ENCODE measurements at places on chromosomes 11 and 22.

GRCh38 chr11:130827451-130828377 is 88.6 kb downstream of the SNX19 start:
- peak; percentile 40 for DNase-seq

GRCh38 chr11:28951191-28951590 is 843.0 kb downstream of the METTL15 start:
- no peak for DNase-seq

DNA sequence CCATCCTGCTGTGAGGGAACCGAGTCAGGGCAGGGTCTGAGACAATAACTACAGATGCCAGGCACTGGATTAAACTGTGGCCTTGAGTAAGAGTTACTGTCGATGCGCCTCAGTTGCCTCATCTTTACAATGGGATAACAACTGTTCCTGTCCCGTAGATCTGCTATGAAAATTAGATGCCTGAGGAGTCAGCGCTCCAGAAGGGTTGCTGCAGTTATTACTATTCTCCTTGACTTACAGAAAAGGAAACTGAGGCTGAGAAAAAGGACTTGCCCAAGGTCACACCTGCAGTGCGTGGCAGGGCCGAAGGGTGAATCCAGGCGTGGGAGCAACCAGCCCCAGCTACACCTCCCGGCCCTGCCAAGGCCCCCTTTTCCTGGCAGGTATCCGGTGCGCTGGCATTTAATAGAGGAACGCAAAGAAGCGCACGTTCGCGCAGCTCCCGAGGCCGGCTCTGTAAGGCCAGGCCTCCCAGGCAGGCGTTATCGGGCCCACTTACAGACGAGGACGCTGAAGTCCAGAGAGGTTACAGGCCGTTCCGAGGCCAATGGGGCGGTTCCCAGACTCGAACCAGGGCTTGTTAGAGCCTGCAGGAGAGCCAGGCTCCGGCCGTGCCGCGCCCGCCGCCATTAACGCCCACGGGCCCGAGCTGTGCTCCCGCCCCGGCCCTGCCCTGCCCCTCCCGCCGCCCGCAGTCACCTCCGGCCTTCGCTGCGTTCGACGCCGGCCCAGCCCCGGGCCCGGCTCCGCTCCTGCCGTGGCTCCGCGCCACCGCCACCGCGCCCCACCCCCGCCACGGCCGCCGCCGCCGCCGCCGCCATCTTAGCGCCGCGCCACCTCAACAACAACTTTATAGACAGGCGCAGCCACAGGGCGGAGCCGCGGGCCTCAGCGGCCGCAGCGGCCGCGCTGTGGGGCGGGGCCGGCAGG is at the start of gene C11orf68:
TSS of gene C11orf68 (minus strand) at position 852 of the 930 bp plus-strand sequence. CDS start at position 821, 31 bp downstream.
- DNase-seq = no peak

DNA sequence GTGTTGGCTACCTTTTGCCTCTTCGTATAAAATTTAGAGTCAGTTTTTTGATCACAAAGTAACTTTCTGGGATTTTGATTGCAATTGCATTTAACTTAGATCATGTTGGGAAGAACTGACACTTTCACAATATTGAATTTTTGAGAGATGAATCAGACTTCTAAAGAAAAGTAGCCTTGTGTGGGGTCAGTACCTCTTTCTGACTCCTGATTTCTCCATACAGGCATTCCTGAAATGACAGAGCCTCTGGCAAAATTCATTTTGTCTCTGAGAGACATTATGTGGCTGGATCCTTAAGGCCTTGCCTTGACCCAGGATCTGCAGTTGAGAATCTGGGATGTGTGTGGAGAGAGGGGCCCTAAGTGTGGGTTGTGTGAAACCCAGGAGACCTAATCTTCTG is 37.8 kb downstream of the PPFIBP2 start:
- no peak for DNase-seq

GRCh38 chr11:111976767-111977145 is 39.6 kb downstream of the DIXDC1 start:
- no peak for DNase-seq

DNA sequence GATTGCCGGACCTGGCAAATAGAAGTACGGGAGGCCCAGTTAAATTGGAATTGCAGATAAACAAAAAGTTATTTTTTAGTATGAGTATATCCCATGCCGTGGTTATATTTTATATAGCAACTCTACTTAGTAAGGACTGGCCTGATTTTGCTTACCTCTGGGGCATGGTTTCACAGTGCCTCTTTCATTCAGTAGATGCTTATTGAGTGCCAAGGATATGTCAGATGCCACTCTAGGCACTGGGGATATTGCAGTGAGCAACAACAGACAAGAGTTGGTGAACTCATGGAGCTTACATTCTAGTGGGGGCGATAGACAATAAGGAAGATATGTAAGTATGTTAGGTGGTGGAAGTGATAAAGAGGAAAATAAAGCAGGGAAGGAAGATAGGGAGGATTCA is 112.2 kb downstream of the TEAD1 start:
- no peak for DNase-seq

GRCh38 chr11:128476049-128476448 is 111.3 kb downstream of the ETS1 start:
- no peak for DNase-seq

- peak; percentile 79 for DNase-seq
Observed at GRCh38 chr22:37330200-37331033, 48.1 kb downstream of the CYTH4 start.

DNA sequence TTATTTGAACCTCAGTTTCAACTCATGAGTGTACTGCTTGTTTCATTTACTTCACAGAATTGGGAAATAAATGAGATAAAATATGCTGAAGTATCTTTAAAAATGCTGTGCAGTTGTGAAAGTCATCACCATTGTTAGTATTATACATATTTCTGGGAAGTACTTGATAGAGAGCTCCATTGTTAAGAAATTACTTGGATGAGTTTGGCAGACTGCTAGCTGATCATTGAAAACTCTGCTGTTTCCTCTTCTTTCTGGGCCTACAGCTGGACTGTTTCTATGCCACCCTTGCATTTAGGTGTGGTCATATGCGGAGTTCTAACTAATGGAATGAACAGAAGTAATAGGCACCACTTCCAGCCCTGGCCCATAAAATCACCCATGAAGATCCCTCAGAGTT is 10.0 kb downstream of the SIK2 start:
- DNase-seq = no peak

- no peak for DNase-seq
Observed at GRCh38 chr11:45147891-45148675, 1.6 kb downstream of the PRDM11 start.

GRCh38 chr22:39469326-39469680 is 12.5 kb downstream of the MGAT3 start:
- no peak for DNase-seq

- DNase-seq = no peak
Observed at GRCh38 chr11:39725081-39725480, 1734.4 kb downstream of the LRRC4C start.

GRCh38 chr11:58286249-58286648 is 18.2 kb upstream of the OR10W1 start:
- peak; percentile 15 for DNase-seq

DNA sequence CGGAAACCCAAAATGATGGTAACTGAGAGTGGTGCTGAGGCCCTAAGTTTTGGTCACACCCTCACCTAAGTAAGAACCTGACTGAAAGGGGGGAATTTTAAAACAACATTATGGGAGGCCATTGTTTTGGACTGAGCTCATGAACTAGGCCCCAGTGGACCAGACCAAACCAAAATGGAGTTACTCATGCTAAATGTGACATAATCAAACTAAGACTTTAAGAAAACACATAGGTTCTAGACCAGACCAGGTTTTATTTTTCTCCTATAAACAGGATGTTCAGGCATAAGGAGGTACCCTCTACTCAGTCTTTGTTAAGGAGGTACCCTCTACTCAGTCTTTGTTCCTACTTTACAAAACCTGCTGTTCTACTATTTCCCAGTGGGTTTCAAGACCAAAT is 7.4 kb upstream of the EI24 start:
- no peak for DNase-seq

GRCh38 chr11:12678991-12679390 is 4.8 kb downstream of the TEAD1 start:
- no peak for DNase-seq

GRCh38 chr11:66279092-66279734 is 1.2 kb downstream of the CNIH2 start:
- no peak for DNase-seq

GRCh38 chr11:17931595-17931994 is 81.3 kb downstream of the SERGEF start:
- no peak for DNase-seq

DNA sequence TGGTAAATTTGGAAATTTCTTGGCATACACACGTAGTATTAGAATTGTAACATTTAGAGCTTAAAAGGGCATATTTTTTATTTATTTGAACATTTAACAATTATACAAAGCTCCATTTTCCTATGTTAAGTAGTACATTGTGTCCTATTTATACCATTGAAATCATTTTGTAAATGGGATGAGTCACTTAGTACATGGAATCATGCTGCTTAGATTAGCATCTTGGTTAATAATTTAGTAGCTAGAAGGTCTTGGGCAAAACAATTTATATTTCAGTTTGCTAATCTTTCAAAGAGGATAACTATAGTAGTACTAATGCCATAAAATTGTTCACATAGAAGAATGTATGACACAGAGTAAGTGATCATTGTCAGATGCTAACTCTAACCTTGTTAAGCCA is 450.1 kb upstream of the LUZP2 start:
- no peak for DNase-seq

DNA sequence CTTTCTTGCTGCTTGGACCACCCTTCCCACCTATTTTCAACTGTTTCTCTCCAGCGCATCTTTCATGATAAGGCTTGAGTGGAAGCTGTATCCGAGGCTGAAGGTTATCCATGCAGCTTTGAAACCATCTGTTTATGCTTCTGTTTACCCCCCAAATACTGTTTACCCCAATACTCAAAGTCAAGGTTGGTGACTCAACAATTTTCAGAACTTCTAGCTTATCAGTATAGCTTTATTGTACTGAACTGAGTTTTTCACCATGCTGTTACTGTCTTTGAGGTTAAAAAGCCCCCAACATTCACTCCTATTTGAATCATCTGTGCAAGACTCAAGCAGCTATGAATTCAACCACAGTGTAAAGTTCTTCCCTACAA is 1.1 kb upstream of the CABIN1 start:
- no peak for DNase-seq

GRCh38 chr11:58301576-58301975 is 33.5 kb upstream of the OR10W1 start:
- no peak for DNase-seq

DNA sequence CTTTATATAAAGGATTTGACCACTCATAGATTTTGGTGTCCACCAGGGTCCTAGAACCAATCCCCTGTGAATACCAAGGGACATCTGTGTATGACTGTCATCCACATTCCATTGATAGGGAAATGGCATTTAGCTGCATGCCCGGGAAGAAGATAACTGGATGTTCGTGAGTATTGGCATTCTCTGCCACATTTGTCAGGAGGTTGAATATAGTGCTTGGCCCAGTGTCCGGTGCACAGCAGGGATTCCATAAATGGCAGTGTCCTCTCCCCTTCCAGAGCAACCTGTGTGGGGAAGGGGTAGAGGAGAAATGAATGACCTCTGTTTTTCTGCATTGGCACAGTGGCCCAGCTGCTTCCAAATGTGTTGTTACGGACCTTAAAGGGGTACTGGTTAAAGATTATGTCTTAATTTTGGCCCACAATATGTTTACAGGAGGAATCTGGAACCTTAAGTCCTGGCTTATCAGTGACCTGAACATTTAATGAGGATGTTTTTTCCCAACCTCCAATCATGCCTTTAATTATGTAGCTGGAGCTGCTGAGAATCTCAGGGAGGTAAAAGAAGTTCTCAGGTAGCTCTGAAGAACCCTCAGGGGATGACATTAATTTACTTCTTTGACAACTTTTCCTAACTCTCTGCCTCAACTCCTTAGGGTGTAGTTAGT is 33.6 kb upstream of the OR4B1 start:
- no peak for DNase-seq

DNA sequence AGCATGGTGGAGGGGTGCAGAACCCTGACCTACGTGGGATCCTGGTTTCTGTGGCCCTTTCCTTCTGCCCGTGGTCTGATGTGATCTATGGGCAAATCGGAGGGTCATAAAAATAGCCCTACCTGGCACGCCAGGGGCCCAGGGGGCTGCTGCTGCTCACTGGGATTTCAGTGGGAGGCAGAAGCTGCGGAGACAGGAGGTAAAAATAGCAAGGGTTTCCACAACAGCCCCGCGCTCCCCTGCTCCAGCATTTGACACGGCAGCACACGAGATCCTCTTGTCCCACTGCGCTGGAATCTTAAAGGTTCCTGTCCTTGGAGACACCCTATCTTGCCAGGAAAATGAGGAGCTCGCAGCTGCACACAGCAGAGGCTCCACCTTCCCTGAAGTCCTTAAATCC is 321.2 kb downstream of the CTTN start:
- DNase-seq = no peak

GRCh38 chr22:30127749-30128166 is 47.5 kb downstream of the HORMAD2 start:
- DNase-seq = no peak

DNA sequence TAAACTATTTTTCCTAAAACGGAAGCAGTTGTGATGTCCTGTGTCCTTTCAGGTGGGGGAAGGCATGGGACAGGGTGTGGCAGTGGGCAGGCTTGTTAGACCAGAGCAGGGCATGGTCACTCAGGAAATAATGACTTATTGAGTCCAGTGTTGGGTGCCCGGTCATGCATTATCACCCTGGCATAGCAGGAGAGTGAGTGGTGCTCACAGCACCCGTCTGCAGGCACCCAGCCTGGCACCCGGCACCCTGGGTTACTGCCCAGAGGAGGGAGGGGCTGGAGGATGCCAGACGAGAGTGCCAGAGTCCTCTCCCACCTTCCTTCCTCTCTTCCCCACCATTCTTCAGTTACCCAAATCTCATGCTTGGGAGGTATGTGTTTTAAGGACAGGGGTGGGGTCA is 59.1 kb downstream of the ST3GAL4 start:
- DNase-seq = no peak

GRCh38 chr11:118921929-118922744 is 3.6 kb downstream of the BCL9L start:
- DNase-seq = no peak

DNA sequence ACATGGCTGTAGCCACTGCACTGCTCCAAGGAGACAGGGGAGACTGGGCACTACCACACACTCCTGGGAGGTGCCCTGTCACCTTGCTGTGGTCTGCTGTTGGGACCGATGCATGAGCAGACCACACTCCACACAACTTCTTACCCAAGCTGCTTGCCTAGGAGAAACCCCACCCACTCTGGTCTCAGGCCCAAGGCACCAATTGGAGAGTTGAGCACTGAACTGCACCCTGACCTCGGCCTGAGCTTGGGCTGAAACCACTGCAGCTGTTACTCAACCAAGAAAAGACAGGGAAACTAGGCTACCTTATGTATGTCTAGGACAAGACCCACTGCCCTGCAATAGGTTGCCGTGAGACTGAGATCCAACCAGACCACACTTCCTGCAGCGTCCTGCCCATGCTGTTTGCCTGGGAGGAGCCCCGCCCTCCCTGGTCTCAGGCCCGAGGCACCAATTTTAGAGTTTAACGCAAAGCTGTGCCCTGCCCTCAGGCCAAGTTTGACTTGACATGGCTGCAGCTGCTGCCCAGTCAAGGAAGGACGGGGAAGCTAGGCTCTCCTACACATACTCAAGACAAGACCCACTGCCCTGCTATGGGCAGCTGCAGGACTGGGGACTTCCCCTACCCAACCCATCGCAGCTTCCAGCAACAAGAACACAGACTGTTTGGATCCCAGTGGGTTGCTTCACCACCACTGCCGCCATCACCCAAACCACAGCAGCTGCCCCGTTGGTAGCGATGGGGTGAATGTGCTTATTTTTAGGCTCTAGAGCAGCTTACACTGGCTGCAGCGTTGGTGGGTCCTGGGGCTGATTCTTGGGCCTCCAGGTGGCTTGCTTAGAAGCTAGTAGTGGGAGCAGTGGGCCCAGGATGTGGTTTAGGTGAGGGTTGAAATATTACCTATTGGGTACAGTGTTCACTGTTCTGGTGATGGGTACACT is 66.8 kb downstream of the BRD1 start:
- peak; percentile 18 for DNase-seq

- DNase-seq = no peak
Observed at GRCh38 chr22:20228055-20228938, 39.8 kb downstream of the RTN4R start.
